Uterus (tissue), 4 donors: ENCODE measurements at places on chromosomes 5 and 9. TPM values are rescaled to one million over a fixed set of nuclear protein-coding genes. Genes with fewer than 3 reads are reported as not detected.

DNA sequence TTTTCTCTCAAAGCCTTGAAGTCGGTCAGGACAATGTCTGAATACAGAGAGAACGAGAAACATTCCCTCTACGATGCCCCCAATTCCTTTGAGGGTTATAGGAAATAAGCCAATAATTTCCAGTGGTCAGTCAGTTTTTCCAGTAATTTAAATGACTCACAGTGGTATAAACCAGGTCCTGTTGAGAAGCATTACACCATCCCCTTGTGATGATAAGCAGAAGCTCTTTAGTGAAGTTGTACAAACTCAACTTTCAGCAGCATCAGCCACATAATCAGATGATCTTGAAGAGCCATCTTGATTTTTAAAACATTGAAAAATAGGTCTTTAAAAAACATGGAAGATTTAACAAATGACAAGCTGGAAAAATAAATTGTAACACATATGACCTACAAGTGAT is 173.9 kb upstream of the ZNF462 start:
- no peak for DNase-seq

DNA sequence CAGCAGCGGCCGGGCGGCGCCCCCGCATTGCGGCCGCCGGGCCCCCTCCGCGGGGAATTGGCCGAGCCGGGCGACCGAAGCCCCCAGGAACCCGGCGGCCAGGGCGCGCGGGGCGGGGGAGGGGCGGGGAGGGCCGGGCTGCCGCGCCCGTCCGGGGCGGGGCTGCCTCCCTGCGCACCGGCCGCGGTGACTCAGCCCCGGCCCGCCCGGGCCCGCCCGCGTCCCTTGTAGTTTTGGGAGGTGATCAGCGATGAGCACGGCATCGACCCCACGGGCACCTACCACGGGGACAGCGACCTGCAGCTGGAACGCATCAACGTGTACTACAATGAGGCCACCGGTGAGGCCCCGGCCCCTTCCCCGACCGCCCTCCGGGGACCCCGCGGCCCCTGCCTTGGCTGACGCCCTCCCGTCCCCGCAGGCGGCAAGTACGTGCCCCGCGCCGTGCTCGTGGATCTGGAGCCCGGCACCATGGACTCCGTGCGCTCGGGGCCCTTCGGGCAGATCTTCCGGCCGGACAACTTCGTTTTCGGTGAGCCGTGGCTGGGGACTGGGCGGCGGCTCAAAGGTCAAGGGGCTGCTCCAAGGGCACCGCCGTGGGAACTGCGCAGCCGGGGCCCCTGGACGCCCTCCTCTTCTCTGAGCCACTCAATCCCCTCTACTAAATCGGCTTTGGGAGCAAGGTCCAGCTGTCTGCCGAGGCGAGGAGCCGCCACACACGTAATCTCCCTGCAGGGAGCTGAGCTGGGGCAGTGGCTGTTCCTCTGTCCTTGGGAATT is 592 bp downstream of the TUBB4B start:
- peak; percentile 70 for DNase-seq

GRCh38 chr5:124021066-124021641 is 509.2 kb downstream of the CSNK1G3 start:
- no peak for DNase-seq

DNA sequence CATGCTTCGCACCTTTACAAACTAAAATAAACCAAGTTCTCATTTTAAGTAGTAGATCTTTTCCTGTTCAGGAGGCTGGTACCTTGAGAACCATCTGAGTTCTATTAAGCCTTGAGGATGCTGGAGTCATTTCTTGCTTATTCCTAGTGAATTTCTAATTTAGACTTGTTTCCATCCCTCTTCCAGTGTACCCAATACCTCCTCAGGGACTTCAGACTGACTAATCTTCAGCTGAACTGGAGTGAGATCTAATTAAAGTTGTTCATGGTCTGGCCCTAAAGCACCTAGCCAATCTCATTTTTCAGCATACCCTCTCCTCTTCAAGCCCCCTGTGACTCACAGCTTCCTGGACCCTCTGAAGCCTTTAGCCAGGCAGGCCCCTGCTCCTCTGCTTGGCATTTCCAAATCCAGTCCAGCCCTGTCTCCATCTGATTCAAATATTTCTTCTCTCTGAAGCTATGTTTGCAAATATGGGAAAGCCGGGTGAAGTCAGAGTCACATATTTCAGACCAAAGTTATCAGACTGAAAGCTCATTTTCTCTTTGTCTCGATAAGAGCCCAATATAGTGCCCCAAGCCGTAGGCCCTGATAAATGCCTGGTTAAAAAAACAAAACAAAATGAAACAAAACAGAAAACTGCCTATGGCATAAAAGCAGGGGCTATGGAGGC is 19.4 kb upstream of the TNFSF15 start:
- DNase-seq, result no peak

- DNase-seq, result peak; percentile 81
These were observed 84.2 kb downstream of the ESM1 start for GRCh38 chr5:54900984-54901725.

GRCh38 chr9:130029223-130029973 is 13.6 kb downstream of the FNBP1 start:
- no peak for DNase-seq

DNA sequence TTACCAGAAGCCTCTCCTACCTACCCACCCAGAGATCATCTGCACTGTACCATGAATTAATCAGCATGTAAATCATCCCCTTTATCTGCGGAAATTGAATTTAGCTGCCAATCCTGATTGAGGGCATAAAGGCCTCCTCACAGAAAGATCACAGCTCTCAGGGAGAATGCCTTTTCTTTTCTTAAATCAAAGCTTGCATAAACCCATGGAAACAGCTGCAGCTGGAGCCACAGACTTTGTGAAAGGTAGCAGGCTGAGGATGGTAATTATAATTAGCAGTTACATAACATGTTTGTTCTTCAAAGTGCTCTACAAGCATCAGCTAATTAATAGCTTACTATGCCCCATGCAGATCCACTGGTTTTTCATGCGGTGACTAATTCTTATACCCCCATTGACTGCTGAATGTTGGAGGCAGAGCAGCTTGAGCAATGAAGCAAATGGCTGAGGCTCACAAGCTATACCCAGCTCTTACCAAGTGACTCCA is 54.6 kb downstream of the SUSD1 start:
- DNase-seq, result no peak

- DNase-seq, result no peak
These were observed 249.6 kb downstream of the PDZD2 start for GRCh38 chr5:31888564-31888963.

DNA sequence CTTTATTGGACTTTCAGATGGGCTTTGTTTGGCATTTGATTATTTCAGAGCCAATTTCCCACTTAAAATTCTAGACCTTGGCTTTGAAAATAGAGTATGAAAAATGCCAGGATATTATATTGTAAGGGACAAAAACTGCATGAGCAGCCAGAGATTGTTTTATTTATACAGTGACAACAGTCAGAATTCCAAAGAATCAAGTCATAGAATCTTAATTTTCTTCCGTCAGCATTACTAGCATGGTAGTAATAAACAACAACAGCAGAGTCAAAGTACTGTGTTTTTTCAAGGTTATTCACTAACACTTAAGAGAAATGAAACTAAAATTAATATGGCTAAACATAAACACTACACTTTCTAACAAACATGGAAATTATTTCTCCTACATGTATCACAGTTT is 52.2 kb downstream of the MLLT3 start:
- DNase-seq, result no peak

- DNase-seq, result peak; percentile 62
These were observed 5.7 kb downstream of the NEURL1B start for GRCh38 chr5:172646716-172647285.

DNA sequence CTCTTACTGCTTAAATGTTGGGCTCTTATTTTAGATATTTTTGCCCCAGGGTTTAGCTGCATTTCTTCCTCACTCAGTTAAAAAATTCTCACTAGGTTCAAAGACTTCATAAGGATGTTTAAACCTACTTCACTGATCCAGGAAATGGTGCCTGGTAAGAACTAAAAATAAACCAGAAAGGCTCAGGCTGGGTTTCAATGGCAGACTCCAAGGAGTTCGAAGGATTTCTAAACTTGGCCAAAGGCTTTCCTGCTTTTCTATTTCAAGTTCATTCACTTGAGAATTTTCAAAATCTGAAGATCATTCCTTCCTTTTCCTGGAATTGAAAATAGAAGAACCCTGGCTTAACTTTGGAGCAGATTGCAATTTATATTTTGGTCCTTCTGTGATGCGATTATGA is 193.0 kb upstream of the MAP1B start:
- DNase-seq, result no peak

The DND1 gene
- total RNA-seq, result 2.6 TPM

The DCTN3 gene
- total RNA-seq, result 98.0 TPM

The ECM2 gene
- total RNA-seq, result 23.5 TPM

The NEURL1B gene
- total RNA-seq, result 58.2 TPM
